ENCODE measurements at places on chromosomes 16 and 17. TPM values are rescaled to one million over a fixed set of nuclear protein-coding genes. Genes with fewer than 3 reads are reported as not detected.

- no peak overlapping the region for H3K4me3 ChIP-seq
- no peaks in the 10 kb centered on the region for H3K27me3 ChIP-seq
- H3K4me1 ChIP-seq: no peaks in the 10 kb centered on the region
- H3K36me3 ChIP-seq: no peaks in the 10 kb centered on the region
- DNase-seq: no peak
Observed at GRCh38 chr16:57960826-57961472, 10.0 kb downstream of the CNGB1 start.

Gene GPR179
- total RNA-seq: 0.04 TPM

DNA sequence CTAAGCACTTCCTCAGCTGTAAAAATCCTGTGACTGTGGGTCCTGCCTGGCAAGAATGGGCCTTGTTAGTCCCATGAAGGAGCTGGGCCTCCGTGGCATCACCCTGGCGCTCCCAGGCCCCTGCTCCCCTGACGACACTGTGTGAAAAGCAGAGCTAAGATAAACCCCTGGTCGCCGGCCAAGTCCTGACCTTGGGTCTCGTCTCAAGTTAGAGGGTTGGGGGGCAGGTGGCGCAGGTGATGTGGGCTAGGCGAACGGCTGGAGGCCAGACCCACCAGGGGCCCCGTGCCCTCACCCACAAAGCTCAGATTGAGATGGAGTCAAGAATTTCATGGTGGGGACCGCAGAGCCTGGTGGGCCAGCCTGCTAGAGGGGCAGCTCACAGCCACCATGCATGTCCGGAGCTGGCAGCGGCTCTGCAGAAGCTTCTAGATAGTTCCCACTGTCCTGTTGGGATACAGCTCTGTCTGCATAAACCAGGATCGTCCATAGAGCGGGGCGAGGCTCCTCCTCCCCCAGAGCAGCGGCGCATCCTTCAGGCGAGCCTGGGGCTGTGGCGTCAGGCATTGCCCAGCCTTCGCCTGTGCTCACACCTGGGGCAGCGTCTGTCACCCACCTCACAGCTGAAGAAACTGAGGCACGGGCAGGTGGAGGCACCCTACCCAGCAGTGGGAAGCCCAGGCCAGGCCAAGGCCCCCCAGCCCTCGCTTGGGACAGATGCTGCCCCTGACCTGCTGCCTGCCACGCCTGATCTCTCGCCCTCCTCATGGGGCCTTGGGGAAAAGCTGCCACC lies 12.0 kb downstream of the CYBC1 start:
- H3K4me1 ChIP-seq: peaks cover 10% of the 10 kb centered on the region
- no peaks in the 10 kb centered on the region for H3K27me3 ChIP-seq
- no peak overlapping the region for H3K27ac ChIP-seq
- DNase-seq: no peak
- no peak overlapping the region for H3K4me3 ChIP-seq
- H3K36me3 ChIP-seq: peaks cover 3% of the 10 kb centered on the region

DNA sequence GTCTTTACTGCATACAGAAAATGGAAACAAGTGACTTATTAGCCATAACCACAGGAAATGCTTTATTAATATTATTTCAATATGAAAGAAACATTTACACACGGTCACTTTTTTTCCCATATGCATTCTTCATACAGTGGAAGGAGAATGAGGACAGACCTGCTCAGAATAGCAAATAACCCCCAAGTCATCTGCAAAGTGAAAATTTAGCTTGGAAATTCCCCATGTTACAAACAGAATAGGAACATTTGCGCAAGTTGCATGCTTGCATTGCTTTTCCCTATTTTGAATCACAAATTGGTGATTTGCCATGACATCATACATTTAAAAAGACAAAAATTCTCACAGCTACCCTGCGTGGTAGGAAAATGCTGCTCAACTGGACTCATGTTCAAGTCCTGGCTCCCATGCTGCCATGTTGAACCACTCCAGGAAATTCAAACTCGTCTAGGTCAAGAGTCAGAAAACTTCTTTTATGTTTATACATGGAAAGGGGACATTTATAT lies 102.0 kb downstream of the GP2 start:
- H3K4me3 ChIP-seq: no peak overlapping the region
- peaks cover 4% of the 10 kb centered on the region for H3K27me3 ChIP-seq
- no peaks in the 10 kb centered on the region for H3K4me1 ChIP-seq
- no peak for DNase-seq
- H3K36me3 ChIP-seq: no peaks in the 10 kb centered on the region

- no peak overlapping the region for H3K4me3 ChIP-seq
- no peaks in the 10 kb centered on the region for H3K36me3 ChIP-seq
- no peaks in the 10 kb centered on the region for H3K27me3 ChIP-seq
- H3K4me1 ChIP-seq: no peaks in the 10 kb centered on the region
Observed at GRCh38 chr16:9135797-9136196, 44.4 kb downstream of the HAPSTR1 start.

DNA sequence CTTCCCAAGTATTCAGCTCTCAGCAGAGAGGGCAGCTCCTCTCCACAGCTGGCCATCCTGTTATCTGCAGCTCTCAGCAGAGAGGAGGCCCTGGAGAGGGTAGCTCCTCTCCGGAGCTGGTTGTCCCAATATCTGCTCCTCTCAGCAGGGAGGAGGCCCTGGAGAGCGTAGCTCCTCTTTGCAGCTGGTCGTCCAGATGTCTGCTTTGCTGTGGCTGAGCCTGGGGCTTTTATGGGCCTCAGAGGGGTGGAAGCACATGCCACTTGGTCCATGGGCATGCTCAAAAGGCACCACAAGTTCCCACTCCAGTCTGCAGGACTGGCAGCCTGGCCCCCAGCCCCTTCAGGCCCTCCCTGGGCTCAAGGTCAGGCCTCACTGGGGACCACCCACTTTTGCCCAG lies 314.3 kb downstream of the KCNJ2 start:
- no peak overlapping the region for H3K4me3 ChIP-seq
- no peak overlapping the region for H3K27ac ChIP-seq
- no peak for DNase-seq
- no peaks in the 10 kb centered on the region for H3K36me3 ChIP-seq
- no peaks in the 10 kb centered on the region for H3K27me3 ChIP-seq

GRCh38 chr17:59798111-59798510 lies 90.7 kb downstream of the VMP1 start:
- peak overlapping the region; percentile 31 for H3K27ac ChIP-seq
- no peaks in the 10 kb centered on the region for H3K27me3 ChIP-seq
- H3K36me3 ChIP-seq: no peaks in the 10 kb centered on the region
- no peak overlapping the region for H3K4me3 ChIP-seq
- no peak for DNase-seq
- peaks cover 3% of the 10 kb centered on the region for H3K4me1 ChIP-seq

GRCh38 chr17:17722906-17723353 lies 41.7 kb downstream of the RAI1 start:
- no peaks in the 10 kb centered on the region for H3K36me3 ChIP-seq
- peak overlapping the region; percentile 73 for H3K4me3 ChIP-seq
- H3K27ac ChIP-seq: no peak overlapping the region
- no peak for DNase-seq

GRCh38 chr17:9218911-9219310 lies 197.6 kb downstream of the NTN1 start:
- no peaks in the 10 kb centered on the region for H3K36me3 ChIP-seq
- H3K27me3 ChIP-seq: no peaks in the 10 kb centered on the region
- DNase-seq: no peak
- no peaks in the 10 kb centered on the region for H3K4me1 ChIP-seq
- no peak overlapping the region for H3K27ac ChIP-seq

DNA sequence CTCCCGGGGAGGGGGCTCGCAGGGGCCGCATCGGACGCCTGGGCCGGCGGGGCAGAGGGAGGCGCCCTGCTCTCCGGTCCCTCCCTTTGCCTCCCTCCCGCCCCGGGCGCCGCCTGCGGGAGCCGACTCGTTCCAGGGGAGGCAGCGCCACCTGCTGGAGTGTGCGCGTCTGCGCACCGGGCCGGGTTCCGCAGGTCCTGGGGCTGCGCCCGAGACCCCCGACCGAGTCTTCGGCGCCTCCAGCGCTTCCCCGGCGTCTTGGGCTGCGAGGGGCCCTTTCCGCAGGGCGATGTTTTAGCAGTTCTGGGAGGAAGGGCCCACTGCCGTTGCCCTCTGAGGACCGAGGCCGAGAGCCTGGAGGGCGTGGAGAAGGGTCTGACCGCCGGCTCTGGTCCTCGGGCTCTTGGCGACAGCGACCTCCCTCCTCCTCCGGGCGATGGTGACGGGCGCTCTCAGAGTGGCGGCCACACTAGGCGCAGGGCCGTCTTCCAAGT lies 106.3 kb downstream of the SEC14L1 start:
- H3K4me3 ChIP-seq: peak overlapping the region; percentile 54
- peak; percentile 91 for DNase-seq
- peaks cover 8% of the 10 kb centered on the region for H3K4me1 ChIP-seq
- no peaks in the 10 kb centered on the region for H3K36me3 ChIP-seq
- peak overlapping the region; percentile 57 for H3K27ac ChIP-seq

GRCh38 chr17:1512351-1512750 lies 4.1 kb downstream of the INPP5K start:
- DNase-seq: no peak
- H3K27me3 ChIP-seq: no peaks in the 10 kb centered on the region
- H3K36me3 ChIP-seq: no peaks in the 10 kb centered on the region
- peaks cover 29% of the 10 kb centered on the region for H3K4me1 ChIP-seq
- H3K4me3 ChIP-seq: no peak overlapping the region

Gene NOD2
- not detected for total RNA-seq

DNA sequence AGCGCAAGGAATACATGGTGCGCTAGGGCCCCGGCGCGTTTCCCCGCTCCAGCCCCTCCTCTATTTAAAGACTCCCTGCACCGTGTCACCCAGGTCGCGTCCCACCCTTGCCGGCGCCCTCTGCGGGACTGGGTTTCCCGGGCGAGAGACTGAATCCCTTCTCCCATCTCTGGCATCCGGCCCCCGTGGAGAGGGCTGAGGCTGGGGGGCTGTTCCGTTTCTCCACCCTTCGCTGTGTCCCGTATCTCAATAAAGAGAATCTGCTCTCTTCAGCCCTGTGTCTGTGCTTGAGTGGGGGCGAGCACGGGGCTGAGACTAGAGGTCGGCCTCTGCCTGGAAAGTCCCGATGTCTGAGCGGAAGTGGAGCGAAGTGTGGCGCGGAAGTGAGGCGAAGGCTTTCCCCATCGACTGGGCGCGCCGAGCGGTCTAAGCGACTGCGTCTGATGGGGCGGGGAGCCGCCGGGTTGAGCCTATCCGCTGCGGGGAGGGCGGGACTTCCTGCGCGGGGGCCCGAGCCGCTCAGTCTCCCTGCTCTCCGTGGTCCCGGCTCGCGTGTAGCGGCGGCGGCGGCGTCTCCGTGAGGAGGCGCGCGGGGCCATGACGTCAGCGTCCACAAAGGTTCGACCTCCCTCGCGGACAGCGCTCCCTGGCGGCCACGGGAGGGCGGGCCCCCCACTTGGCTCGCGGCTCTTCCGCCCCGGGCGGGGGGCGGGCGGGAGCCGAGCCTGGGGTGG lies 2.0 kb downstream of the RNASEK start:
- H3K27me3 ChIP-seq: no peaks in the 10 kb centered on the region
- peaks cover 29% of the 10 kb centered on the region for H3K4me1 ChIP-seq
- peak overlapping the region; percentile 72 for H3K4me3 ChIP-seq
- peak; percentile 99 for DNase-seq

- peak; percentile 53 for DNase-seq
- no peak overlapping the region for H3K27ac ChIP-seq
- peaks cover 26% of the 10 kb centered on the region for H3K4me1 ChIP-seq
- H3K27me3 ChIP-seq: no peaks in the 10 kb centered on the region
- H3K4me3 ChIP-seq: no peak overlapping the region
Observed at GRCh38 chr17:19262650-19263631, 25.8 kb downstream of the EPN2 start.

Gene C16orf89
- total RNA-seq: not detected

DNA sequence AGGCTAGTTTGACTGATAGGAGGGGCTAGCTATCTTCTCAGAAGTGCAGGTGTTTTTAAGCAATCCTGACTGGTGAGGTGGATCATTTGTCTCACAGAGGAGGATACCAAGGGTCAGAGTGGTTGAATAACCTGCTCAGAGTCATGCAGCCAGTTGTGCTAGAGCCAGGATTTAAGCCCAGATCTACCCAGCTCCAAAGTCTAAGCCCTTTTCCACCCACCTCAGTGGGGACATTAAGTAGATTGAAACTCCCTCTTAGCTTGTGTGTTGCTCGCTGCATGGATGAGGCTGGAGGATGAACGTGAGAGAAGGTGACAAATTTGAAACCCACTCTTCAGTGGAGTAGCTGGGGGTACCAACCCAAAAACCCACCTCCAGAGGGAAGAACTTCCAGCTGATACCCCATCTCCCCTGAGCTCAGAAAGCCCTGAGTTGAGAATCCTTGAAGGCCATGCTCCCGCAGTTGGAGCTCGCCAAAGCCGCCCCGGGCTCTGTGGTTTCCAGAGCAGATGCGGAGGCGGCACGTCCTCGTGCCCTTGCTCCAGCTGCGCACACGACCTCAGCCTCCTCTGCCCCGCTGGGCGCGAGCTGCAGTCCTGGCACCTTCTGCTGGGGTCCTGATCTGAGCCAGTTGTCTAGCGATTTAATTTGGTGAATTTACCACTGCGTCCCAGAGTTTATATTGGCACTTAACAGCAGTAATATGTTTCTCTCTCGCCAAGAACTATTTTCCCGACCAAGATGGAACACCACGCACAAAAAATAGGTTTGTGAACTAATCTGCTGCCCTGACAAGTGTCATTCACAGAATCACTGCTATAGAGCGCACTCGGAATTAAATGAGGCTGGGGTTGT lies 159.5 kb downstream of the CCDC182 start:
- no peak overlapping the region for H3K4me3 ChIP-seq
- H3K36me3 ChIP-seq: no peaks in the 10 kb centered on the region
- no peak for DNase-seq
- H3K27ac ChIP-seq: no peak overlapping the region
- H3K27me3 ChIP-seq: no peaks in the 10 kb centered on the region

- H3K4me1 ChIP-seq: no peaks in the 10 kb centered on the region
- no peak overlapping the region for H3K27ac ChIP-seq
- DNase-seq: no peak
- H3K36me3 ChIP-seq: peaks cover 3% of the 10 kb centered on the region
Observed at GRCh38 chr16:48596326-48596725, 13.7 kb downstream of the N4BP1 start.

GRCh38 chr16:87226926-87227295 lies 90.3 kb downstream of the C16orf95 start:
- no peak overlapping the region for H3K27ac ChIP-seq
- H3K27me3 ChIP-seq: no peaks in the 10 kb centered on the region
- no peak overlapping the region for H3K4me3 ChIP-seq

Gene RAD51C
- total RNA-seq: 79.8 TPM

Gene IGSF6
- not detected for total RNA-seq

Gene HIGD1B
- total RNA-seq: not detected

GRCh38 chr16:25035494-25036405 lies 20.6 kb upstream of the ARHGAP17 start:
- no peak overlapping the region for H3K4me3 ChIP-seq
- H3K4me1 ChIP-seq: peaks cover 10% of the 10 kb centered on the region
- no peak for DNase-seq
- no peaks in the 10 kb centered on the region for H3K36me3 ChIP-seq

DNA sequence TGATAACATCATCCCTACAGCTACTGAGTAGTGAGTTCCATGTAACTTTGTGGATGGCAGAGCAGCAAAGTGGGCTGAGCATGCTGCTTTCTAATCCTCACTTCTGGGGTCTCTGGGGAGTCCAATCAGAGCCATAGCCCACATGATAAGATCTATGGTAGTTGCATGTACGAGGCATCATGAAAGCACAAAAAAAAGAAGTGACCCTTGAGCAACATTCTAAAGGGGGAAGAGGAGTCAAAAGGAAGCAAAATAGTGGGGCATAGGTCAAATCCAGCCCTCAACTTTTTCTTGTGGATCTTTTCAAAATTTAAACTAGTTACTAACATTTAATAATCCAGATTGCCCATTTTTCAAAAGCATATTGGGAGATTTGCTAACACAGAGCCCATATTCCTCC lies 208.5 kb upstream of the TOX3 start:
- no peaks in the 10 kb centered on the region for H3K4me1 ChIP-seq
- no peak overlapping the region for H3K27ac ChIP-seq
- H3K4me3 ChIP-seq: no peak overlapping the region
- DNase-seq: no peak
- H3K36me3 ChIP-seq: no peaks in the 10 kb centered on the region

Gene CSNK2A2
- total RNA-seq: 108 TPM
